Spinal cord (tissue), 10 donors: ENCODE measurements at places on chromosomes 6 and 20. TPM values are rescaled to one million over a fixed set of nuclear protein-coding genes. Genes with fewer than 3 reads are reported as not detected.

Gene TRIM10
- polyA plus RNA-seq, result 0.19 TPM

Gene EPB41L1
- 163 TPM for polyA plus RNA-seq

- DNase-seq, result no peak
These were observed 628.2 kb downstream of the COL12A1 start for GRCh38 chr6:74577619-74578018.

GRCh38 chr20:56735084-56735642 is 106.1 kb downstream of the TFAP2C start:
- DNase-seq, result no peak

GRCh38 chr6:14946753-14947152 is 299.1 kb upstream of the JARID2 start:
- no peak for DNase-seq

Gene RHAG
- 0.27 TPM for polyA plus RNA-seq

GRCh38 chr6:40727271-40727670 is 140.1 kb upstream of the LRFN2 start:
- DNase-seq, result no peak

DNA sequence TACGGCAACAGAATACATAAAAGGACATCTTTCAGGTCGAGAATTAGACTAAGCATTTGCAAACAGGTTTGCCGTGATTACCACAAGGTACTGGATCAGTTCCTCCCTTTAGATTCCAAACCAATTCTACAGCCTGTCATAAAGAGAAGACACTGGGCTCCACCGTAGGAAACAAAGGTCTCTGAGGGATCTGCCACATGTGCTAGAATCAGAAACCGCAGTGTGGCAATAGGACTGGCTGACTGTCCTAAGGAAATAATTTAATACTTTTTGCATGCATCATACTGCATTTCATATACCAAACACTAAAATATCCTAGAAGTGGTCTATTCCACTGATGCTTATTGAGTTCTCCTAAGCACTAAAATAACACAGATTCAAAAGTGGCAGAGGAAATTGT is 59.2 kb downstream of the POPDC3 start:
- DNase-seq, result no peak

DNA sequence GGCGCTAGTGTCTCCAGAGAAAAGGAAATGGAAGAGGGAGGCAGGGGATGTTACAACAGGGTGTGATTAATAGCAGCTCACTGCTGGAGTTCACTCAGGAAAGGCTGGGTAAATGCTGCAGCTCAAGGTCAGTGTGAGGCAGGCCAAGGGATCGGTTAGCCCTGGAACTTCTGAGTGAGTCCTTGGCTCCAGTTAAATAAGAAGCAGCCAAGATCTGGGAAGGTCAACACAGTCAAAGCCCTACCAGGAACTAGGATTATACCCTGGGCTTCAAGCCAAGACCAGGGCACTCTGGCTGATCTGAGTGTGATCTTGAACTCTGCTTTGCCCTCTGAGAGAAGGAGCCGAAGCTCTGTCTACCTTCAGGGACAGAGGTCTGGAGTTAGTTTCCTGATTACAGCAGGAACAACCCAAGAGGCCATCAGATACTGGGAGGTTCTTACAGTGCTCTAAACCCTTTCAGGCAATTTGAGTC is 44.3 kb downstream of the TPD52L1 start:
- peak; percentile 51 for DNase-seq

DNA sequence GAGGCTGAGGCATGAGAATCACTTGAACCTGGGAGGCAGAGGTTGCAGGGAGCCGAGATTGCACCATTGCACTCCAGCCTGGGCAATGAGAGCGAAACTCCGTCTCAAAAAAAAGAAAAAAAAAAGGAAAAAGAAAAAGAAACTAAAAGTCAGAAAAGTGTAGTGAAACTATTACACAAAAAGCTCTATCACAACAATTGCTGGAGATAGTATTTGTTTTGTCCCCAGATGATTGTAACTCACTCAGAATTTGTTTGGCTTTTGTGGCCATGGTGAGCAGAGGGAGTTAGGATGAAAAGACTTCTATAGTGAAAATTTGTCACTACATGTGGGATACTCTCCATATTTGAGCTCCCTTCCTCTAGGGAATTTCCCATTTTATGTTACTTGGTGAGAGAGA is 5.2 kb upstream of the GOPC start:
- no peak for DNase-seq

DNA sequence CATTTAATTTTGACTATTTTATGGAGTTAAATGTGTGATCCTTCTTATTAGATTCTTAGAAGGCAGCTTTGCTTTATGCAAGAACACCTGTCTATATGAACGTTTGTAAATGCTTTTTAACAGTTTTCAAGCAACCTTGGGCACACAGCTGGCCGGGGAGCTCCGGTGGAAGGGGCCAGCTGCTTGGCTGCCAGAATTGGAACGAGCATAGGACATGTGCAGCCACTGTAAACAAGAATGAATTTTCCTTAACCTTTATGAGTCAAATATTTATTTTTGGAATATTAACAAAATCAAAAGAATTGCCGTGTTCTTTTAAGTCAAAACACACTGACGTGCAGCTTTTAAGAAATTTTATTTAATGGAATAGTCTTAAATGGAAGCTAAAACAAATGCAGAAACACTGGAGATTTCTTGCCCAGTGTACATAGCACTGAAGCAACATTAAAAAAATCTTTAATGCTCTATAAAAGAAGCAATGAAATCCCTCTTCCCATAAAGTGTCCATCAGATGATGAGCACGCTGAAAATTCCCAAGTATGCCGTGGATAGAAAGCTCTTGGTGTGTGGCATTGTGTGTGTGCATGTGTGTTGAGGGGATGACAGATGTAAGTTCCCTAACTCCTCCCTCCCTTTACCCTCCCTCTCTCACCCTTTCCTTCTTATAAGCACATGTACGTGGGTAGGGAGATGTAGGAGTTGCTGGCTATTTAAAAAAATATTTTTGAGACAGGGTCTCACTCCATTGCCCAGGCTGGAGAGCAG is 208.9 kb upstream of the EXOC2 start:
- DNase-seq, result no peak

- DNase-seq, result peak; percentile 54
These were observed 533.7 kb downstream of the DOK5 start for GRCh38 chr20:55009066-55009465.

Gene ELOVL2
- polyA plus RNA-seq, result 83.5 TPM

- no peak for DNase-seq
These were observed 27.9 kb downstream of the MANBAL start for GRCh38 chr20:37317316-37317715.

GRCh38 chr6:15329197-15329671 is 83.4 kb downstream of the JARID2 start:
- no peak for DNase-seq

DNA sequence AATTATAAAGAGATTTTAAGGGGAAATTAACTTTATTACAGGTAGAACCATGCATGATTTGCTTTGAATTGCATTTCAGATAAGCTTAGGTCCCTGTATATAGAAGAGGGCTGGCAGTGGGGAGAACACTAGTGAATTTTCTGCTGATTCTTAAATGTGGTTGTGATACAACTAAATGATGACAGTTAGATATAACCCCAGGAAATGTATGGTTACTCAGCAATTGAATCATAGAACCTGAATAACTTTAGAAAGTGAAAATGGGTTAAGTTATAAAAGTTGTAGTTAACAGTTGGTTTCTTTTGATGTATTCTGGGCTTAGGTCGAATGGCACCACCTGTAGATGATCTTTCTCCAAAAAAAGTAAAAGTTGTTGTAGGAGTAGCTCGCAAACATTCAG is 70.1 kb downstream of the PHF3 start:
- no peak for DNase-seq

DNA sequence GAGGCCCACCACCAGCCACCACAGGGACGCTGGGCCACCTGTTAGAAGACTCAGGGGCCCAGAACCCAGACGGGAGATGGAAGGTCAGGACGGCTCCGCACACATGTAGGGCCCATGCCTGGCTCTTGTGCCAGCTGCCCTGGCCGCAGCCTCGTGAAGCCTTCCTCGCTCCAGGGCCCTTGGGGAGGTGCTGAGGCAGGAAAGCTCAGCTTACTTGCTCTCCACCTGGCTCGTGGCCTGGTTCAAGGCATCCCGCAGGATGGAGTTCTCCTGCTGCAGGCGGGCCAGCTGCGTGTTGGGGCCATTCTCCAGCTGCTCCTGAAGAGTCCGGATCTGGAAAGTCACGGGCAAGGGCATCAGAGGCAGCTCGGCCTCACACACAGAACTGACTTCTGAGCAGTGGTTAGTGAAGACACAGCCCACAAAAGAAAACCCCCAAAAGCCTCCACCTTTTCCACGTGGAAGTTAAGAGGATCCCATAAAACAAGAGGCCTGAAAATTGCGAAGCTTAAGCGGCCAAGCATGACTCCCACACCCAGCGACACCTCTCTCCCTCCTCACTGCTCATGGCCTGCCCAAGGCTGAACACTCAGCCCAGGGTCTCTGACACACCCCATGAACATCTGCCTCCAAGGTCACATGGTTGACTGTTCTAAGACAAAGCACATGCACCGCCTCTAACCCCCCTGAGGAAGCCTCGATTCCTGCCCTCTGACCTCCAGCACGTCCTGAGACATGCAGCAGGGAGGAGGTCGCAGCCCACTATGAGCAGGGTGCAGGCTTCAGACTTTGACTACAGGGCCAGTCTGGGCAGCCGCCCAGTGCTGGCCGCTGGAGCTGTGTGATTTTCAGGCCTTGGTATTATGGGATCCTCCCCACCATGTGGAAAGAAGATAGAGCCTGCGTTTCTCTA is 46.5 kb downstream of the RRBP1 start:
- no peak for DNase-seq

GRCh38 chr6:156111913-156112312 is 656.3 kb upstream of the NOX3 start:
- no peak for DNase-seq

Gene OPRM1
- 2.5 TPM for polyA plus RNA-seq

GRCh38 chr6:153207617-153208016 is 76.5 kb upstream of the RGS17 start:
- no peak for DNase-seq

DNA sequence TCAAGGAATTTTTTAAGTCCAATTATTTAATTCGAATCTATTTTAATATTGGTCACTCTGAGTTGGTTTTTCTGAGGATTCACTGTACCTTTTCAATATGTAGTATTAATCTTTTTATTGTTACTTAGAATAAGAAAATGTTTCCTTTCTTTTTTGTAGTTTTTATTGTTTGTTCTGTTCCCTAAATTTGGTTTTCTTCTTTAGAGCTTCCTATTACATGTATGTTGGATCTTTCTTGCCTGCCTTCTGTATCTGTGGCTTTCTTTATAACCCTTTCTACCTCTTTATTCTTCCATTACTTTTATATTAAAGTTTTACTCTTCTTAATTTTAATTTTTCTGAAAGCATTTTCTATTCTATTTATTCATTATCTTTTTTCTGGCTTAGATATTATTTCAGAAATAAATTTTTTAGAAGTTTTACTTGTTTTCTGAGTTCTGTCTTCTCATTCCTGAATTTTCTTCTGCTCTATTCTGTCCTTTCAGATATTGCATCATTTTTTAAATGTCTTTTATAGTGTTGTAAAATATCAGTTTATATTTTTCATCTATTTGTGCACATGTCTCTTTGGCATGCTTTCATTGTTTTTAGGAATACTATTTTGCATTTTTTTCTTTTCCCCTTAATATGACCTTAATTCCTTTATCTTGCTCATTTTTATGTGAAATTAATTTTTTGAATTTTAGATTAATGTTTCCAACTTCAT is 33.6 kb upstream of the UST start:
- DNase-seq, result no peak

DNA sequence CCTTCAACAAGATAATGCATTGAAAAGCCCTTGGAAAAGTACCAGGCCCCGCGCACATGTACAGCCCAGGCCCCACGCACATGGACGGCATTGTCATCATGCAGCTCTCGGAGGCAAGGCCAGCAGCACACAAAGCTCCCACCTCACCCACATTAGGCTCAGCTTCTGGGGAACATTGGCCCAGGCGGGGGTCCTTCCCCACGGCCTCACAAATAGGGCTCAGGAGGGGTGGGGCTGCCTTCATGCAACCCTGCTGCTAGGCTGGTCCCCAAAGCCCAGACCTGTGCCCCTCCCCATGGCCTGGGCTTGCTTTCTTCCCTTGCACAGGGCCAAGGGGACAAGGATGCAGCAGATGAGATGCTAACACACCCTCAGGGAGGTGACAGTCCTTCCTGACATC is 26.7 kb downstream of the NPEPL1 start:
- DNase-seq, result no peak

Gene KHDC1
- 17.7 TPM for polyA plus RNA-seq

GRCh38 chr6:143007646-143008045 is 53.0 kb upstream of the AIG1 start:
- no peak for DNase-seq

Gene TUBB2B
- polyA plus RNA-seq, result 1,520 TPM

DNA sequence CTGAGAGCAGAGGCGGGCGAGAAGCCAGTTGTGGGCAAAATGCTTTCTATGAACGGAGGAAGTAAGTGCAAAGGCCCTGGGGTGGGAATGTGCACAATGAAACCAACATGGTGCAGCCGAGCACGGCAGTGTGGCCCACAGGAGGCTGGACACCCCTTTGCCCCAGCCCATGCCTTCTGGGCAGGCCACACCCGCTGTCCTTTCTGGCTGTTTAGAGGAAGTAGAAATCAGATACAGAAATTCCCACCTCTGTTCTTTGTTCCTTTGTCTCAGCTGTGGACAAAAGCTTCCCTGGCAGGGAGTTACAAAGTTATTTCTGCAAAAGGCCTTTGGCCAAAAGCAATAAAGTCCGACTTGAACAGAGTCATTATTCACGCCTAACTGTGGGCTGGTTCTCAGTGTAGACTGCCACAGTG is 11.9 kb downstream of the SULF2 start:
- DNase-seq, result no peak

Gene TCP11
- polyA plus RNA-seq, result 0.48 TPM

Gene OR2H2
- polyA plus RNA-seq, result 2.0 TPM

- DNase-seq, result no peak
These were observed 1.5 kb downstream of the HNF4A start for GRCh38 chr20:44357020-44357419.

DNA sequence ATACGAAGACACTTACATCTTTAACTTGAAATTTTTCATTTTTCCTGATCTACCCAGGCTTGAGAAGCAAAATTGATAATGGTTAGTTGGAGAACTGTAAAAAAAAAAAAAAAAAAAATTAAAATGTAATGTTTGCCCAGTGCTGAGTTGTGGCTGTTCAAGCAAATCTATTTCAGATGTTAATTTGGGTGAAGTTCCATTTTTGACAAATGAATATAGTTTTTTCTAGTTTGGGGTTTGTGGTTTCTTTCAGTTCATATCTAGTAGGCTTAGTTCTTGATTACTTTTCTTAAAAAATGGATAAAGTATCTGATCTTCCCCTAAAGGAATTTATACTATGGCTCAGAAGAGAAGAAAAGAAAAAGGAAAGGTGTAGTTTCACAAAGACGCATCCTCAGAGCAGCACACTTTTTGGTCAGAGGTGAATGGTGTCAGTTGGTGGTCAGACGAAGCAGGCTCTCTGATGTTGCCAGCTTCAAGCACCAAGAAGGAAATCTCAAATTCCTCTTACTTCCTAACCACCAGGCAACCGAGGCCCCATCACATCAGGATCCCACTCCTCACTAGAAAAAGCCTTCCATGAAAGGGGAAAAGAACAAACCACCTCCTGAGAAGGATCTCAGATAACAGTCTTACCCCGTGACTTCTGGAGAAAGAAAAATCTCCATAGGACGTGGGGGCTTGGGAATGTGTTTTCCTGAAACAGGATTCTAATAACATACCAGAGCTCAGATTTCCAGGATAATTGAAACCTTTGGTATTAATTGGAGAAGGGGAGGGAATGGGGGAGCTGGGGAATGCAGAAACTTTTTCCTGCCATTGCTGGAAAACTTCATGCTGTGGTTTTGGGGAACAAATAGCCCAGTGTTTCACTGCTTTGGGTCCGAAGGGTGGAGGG is 396.2 kb downstream of the CD83 start:
- DNase-seq, result no peak
